Activated naive CD8-positive, alpha-beta T cell treated with anti-CD3 and anti-CD28 coated beads, Interleukin-2, amount 50 U/mL, for 24 hours (primary cell): ENCODE measurements at places on chromosomes 5 and 9.
A peak's percentile ranks its signal among the peaks of the same experiment; 100 is the strongest.

- no peak for DNase-seq
These were observed 150.2 kb downstream of the GABBR2 start for GRCh38 chr9:98558575-98558974.

GRCh38 chr9:98977246-98977714, 33.6 kb downstream of the COL15A1 start:
- no peak for DNase-seq

DNA sequence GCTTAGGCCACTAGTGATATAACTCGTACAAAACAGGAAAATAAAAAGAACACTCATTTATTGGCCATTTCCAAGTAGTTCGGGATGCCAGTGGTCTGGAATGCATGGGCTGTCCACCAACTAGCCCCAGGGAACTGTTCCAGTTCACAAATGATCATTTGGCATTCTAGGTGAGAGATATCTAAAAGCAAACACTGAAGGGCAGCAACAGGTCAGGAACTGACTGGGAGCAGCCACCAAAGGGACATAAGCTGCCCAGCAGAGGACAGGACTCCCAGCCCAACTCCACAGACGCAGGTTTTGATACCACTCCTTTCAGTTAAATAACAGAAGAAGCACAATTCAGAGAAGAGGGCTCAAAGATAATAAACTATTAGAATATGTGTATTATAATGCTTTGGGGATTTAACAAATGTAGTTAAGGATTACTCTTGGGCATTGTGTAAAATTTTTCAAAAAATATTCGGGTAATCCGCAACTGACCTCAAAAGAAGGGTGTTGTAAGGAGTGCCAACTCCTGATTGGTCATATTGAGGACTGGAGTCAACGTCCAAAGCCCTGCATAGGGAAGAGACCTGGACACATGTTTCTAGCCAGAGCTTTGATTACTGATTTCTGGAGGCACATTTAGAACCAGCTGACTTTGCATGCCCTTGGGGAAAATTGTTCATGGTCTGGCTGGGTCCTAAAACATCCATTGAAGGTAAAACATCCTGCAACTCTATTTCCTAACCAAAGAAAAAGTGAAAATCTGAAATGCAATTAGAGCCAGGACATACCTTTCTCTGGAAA, 320.0 kb downstream of the DNAH5 start:
- no peak for DNase-seq

GRCh38 chr5:147832541-147832940, 1.1 kb upstream of the SPINK1 start:
- DNase-seq, result no peak

DNA sequence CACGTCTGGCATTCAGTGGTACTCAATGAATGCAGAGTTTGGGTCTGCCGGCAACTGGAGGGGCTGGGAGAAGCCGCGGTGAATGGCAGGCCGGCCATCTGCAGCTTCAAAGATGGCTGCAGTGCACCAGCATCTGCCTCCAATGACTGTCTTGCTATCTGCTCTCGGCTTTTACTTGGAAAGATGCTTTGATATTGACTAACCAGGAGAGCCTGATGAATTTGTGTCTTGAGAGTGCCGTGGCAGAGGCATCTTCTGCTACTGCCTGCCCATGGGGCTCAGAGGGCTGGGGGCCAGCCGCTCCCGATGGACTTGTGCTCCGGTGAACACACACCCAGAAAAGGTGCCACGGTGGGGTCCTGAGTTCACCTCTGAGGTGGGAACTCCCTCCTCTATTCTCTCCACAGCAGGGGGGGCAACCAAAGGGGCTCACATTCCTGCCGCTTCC, 164.5 kb downstream of the COL23A1 start:
- no peak for DNase-seq

DNA sequence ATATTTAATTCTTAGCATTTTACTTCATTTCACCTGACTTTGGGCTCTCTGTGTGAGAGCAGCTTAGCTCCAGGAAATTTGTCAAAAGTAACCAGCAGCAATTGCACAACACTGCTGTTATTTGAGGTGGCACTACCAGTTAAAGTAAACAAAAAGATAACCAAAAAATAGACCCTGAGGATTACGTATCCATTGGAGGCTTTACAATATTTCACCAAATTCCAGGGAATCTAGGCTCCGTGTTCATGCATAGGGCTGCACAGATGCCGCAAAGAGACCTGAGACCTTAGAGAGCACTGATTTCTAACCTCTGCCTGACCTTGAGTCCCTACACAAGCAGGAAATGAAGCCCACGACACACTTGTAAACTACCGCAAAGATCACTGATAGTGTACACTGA, 1392.7 kb upstream of the CDH6 start:
- DNase-seq, result no peak

DNA sequence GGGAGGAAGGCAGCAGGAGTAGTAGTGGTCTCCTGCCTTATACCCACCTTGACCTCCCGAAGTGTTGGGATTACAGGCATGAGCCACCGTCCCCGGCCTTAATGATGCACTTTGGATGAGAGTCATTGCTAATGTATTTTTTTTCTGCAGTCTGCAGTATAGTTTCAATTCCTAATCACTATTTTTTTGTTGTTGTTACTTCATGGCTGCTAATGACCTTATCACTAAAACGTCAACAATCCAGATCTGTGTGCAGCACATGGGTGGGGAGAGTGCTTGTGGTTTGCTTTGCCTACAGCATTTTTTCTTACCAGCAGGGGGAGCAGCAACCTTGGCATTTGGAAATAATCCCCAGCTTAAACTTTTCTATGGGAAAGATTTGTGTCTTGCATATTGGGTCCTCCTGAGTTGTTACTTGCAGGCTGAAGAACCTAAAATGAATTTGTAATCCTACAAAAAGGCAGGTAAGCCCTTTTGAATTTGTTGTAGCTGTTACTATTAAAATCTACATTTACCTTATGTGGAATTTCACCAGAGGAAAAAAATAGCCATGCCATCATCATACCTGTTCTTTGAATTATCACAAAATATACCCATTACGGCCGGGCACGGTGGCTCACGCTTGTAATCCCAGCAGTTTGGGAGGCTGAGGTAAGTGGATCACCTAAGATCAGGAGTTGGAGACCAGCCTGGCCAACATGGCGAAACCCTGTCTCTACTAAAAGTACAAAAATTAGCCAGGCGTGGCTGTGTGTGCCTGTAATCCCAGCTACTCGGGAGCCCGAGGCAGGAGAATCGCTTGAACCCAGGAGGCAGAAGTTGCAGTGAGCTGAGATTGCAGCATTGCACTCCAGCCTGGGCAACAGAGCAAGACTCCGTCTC, 6.3 kb upstream of the MED7 start:
- peak; percentile 85 for DNase-seq

GRCh38 chr5:173028811-173029327, 27.3 kb upstream of the CREBRF start:
- DNase-seq, result no peak

DNA sequence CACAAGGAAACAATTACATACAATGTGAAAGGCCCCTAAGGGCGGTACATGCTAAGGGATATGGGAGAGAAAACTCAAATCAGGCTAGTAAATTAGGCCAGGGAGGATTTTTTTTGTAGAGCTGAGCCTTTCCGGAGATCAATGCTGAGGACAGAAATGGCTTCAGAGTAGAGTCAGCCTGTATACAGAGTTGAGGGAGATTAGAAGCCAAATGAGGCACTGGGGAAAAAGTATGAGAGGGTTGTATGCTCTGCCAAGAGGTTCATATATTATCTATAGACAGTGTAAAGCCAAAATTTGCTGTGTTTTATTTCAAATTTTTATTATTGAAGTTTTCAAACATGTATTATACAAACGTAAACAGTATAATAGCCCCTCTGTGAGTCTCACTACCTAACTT, 103.1 kb downstream of the BNC2 start:
- no peak for DNase-seq

DNA sequence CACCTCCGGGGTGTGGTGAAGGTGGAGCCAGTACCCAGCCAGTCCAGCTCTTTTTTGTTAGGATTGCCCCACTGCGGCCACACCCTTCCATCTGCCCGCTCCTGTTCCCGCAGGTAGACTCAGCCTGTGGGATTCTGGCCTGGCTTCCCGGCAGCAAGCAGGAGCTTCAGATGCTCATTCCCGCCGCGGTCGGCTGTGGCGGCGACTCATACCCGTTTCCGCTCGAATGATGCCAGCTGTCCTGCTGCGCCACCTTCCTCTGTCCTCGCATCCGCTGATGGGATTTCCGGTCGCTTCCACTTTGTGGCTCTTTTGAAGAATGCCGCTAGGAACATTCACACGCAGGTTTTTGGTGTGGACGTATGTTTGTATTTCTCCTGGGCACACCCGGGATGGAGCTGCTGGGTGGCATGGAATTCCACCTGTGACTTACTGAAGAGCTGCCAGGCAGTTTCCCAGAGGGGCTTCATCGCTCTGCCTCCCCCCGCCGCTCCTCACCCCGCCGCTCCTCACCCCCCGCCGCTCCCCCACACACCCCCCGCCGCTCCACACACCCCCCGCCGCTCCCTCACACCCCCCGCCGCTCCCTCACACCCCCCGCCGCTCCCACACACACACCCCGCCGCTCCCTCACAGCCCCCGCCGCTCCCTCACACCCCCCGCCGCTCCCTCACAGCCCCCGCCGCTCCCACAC, 60.3 kb downstream of the TENT4A start:
- no peak for DNase-seq

GRCh38 chr5:7850395-7851239, at the start of gene CFAP90:
CFAP90 (minus strand) TSS chr5:7851133; CDS start chr5:7851021, 112 bp downstream.
- DNase-seq, result peak; percentile 8

DNA sequence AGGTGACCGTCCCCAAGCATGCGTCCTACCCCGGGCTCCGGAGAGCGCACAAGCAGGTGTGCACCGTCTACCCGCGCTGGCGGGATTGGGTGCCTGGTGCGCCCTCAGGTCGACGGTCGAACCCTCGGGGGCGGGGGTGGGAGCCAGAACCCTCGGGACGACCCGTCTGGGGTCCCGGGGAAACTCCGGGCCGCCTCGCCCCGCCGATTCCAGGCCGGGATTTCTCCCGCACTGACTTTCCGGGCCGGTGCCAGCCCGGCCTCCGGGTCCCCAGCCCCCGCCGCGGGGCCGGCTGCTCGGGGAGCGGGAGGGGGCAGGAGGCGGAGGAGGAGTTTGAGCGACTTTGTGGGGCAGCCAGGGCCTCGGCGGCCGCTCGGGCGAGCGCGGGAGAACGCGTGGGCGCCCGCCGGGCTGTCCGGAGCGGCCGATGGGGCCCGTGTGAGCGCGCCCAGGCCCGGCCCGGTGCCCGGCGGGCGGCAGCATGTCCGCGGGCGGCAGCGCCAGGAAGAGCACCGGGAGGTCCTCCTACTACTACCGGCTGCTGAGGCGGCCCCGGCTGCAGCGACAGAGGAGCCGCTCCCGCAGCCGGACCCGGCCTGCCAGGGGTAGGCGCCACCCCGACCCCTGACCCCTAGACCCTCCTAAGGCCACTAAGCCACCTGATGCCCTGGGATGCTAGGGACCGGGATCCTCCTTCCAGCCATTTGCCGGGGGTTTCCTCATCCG, at the start of gene DAB2IP:
TSS of gene DAB2IP (plus strand) at position 340 of the 726 bp plus-strand sequence. CDS start at position 482, 142 bp downstream.
- DNase-seq, result no peak
